ENCODE measurements at places on chromosomes 4 and X.

- no peak for DNase-seq
Measured at GRCh38 chr4:161936625-161937550, 226.9 kb downstream of the FSTL5 start.

DNA sequence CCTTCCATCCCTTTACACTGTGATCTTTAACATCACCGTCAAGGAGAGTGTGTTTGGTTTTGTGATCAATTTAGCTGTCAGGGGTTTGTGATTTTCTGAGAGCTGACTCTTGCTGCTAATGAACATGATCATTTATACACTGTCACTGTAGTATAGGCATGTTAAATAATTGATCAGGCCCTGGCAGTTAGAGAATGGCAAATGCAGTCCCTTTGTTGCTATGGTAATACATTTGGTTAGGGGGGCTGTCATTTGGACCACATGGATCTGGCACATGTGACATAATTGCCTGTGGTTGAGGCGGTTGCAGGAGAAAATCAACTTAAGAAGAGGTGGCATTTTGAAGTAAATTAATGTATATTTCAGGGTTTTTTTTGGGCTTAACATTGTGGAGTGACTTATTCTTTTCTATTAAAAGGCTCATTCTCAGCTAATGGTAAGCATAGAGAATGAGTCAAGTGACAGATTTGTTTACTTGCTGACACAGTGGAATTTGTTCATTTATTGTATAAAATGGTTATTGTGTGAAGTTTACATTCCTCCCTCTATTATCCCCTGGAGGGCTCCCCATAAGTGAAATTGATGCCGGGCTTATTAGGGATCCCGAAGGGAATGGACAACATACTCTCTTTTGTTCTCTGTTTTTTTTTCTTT, 114.0 kb downstream of the FHIP1A start:
- DNase-seq: no peak

GRCh38 chr4:107734120-107734519, 14.1 kb upstream of the PAPSS1 start:
- DNase-seq: no peak

- DNase-seq: no peak
Measured at GRCh38 chr4:176752191-176752749, 40.5 kb downstream of the VEGFC start.

- DNase-seq: no peak
Measured at GRCh38 chrX:40030205-40030604, 67.6 kb downstream of the BCOR start.

DNA sequence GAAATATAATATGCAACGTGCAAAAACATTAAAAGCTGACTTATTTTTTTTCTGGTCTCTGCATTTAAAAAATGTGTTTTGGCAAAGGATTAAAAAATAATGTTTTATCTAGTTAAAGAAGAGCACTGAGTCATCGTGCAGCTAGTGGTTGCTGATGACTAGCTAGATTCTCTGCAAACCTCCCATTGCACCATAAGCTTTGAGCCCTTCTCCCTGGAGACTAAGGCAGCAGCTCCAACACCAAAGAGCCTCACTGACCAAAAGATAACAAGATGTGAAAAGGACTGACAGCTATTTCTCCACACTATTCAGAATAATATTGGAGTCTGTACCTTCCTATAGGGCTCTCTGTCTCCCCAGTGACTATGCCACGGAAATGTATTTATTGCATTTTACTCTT, 424.3 kb downstream of the SLITRK2 start:
- DNase-seq: no peak

DNA sequence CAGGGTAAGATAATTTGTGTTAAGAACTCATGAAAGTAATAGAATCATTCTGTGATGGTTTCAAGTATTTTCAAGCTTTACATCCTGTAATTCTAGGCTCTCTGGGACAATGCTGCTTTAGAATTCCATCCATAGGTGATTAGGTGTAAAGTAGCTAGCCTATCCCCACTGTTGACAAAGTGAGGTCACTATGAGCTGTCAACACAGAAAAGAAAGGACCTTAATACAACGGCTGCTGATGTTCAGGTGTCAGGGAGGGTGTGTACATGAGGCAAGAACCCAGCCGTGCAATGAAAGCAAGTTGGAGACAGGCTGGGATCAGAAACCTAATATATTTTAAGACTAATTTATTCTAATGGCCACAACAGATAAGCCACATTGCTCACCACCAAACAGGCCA, 36.8 kb upstream of the SH3RF1 start:
- no peak for DNase-seq

DNA sequence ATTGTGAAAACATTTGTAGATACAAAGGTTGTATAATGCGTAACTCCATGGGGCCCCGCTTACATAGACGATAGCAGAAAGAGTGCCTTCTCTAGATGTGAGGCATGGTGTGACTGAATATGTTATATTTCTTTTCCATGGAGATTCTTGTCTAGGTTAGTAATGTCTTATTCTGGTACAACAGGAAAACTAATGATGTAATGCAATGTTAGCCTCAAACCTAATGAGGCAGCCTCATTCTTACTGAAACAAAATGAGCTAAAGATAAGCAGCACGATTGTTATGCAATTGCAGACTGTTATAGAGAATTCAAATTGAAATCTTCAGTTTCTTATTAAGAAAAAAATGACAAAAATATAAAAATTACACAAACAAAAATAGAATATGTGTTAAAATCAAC, 171.1 kb upstream of the ANKRD50 start:
- DNase-seq: no peak

- DNase-seq: no peak
Measured at GRCh38 chr4:186651181-186651603, 72.5 kb downstream of the FAT1 start.

- no peak for DNase-seq
Measured at GRCh38 chr4:173411106-173411693, 12.3 kb upstream of the SCRG1 start.

- no peak for DNase-seq
Measured at GRCh38 chrX:47030339-47030738, 47.9 kb upstream of the RGN start.

DNA sequence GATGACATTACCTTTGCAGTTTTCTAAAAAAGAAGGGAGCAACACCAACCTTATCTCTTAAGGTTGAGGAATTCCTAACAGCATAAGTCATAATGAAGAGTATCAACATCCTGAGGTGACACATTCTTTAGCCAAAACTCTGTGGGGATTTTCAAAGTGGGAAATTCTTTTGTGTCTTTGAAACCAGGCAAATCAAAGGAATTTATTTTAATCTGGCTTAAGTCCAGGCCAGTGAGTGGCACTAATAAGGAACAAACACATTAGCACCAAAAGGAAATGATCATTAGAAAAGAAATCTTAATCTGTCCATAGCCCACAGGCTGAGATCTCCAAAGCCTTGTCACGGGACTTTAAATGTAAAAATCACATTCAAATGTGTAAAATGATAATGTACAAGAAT, 110.1 kb downstream of the LARP7 start:
- no peak for DNase-seq

- no peak for DNase-seq
Measured at GRCh38 chr4:111494971-111495370, 650.3 kb upstream of the FAM241A start.

DNA sequence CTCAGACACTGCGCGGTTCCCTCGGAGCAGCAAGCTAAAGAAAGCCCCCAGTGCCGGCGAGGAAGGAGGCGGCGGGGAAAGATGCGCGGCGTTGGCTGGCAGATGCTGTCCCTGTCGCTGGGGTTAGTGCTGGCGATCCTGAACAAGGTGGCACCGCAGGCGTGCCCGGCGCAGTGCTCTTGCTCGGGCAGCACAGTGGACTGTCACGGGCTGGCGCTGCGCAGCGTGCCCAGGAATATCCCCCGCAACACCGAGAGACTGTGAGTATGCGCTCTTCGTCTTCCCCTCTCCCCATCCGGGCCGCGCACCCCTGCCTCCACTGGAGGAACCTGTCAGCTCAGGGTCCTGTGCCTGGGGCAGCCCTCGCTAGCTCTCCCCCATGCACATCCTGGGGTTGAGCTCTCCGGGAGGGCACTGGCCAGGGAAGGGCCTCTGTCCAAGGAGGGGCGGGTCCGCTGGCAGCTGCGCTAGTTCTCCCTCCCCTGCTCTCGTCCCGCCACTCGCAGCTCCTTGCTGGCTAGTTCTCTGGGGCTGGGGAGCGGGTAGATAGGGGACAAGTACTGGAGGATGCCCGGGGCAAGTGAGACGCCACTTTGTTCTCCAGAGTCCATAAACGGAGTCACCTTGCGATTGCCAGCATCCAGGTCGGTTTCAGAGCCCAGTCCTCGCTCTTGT, 2.2 kb downstream of the SLIT2 start:
- no peak for DNase-seq

GRCh38 chr4:2691952-2692435, 64.1 kb downstream of the TNIP2 start:
- no peak for DNase-seq

DNA sequence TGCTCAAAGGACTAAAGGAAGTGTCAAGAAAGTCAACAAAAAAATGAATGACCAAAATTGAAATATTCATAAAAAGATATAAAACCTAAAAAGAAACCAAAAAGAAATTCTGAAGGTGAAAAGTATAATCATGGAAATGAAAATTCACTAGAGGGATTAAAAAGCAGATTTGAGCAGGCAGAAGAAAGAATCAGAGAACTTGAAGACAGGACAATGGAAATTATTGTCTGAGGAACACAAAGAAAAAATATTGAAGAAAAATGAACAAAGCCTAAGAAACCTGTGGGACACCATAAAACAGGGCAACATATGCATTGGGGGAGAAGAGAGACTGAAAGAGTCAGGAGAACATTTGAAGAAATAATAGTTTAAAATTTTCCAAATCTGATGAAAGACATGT, 9.9 kb upstream of the SPON2 start:
- no peak for DNase-seq

- no peak for DNase-seq
Measured at GRCh38 chr4:87014284-87014782, 79.5 kb downstream of the AFF1 start.

GRCh38 chr4:185716141-185716551, 95.8 kb downstream of the SORBS2 start:
- no peak for DNase-seq

GRCh38 chr4:87461281-87461700, 38.9 kb downstream of the NUDT9 start:
- DNase-seq: no peak

DNA sequence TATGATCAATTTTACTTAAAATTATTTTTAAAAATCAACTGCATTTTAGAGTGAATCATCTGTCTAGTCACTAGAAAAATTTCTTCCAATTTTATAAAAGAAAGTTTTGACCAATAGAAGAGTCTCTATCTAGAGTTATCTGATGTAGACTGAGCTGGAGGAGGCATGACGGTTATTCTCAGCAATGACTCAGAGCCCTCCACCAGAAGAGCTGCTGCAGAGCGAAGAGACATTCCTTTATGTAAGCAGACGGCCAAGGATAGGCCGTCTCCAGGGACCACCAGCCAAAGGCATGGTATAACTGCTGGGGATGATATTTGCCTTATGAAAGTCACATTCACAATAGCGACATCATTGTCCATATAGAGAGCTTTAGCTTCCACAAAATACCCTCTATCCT, 23.0 kb downstream of the LDB2 start:
- no peak for DNase-seq

GRCh38 chr4:138961129-138961528, 54.5 kb upstream of the NOCT start:
- DNase-seq: no peak

- DNase-seq: no peak
Measured at GRCh38 chr4:71460371-71460770, 121.6 kb downstream of the SLC4A4 start.

GRCh38 chrX:20988118-20988517, 386.1 kb upstream of the CNKSR2 start:
- no peak for DNase-seq

DNA sequence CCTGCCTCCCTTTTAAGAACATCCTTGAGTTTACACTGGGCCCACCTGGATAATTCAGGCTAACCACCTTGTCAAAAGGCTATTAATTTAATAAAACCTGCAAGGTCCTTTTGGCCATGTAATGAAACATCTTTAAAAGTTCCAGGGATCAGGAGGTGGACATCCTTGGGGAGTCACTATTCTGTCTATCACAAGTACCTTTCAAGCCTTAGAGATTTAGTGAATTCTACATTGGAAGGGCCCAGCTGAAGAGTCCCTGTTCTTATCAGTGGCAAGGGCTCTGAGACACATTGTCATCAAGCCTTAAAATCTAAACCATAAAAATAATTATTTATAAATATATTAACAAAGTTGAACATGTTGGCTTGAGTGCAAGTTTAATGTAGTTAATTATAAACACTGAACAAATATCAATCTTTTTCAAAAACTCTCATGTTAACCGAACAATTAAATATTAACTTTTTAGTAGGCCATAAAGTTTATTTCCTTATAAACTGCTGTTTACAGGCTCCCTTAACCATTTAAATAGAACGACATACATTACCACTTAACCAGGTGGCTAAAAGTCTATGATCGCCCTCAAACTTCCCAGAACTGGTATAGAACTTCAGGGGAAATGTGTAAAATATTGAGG, 104.4 kb upstream of the CBR4 start:
- DNase-seq: no peak

GRCh38 chr4:47788126-47788525, 49.7 kb downstream of the CORIN start:
- no peak for DNase-seq

DNA sequence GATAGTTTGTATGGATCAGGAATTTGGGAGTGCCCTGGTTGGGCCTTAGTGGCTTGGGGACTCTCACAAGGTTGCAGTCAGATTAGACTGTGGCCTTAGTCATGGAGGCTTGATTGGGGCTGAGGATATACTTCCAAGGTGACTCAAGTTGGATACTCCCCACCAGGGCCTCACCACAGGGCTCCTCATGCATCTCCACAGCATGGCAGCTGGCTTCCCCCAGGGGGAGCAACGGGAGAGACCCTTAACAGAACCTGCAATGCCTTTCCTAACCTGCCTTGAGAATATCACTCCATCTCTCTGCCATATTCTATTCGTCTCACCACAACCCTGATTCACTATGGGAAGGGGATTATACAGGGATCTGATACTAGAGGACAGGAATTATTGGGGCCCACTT, 161.9 kb downstream of the RELL1 start:
- DNase-seq: no peak

DNA sequence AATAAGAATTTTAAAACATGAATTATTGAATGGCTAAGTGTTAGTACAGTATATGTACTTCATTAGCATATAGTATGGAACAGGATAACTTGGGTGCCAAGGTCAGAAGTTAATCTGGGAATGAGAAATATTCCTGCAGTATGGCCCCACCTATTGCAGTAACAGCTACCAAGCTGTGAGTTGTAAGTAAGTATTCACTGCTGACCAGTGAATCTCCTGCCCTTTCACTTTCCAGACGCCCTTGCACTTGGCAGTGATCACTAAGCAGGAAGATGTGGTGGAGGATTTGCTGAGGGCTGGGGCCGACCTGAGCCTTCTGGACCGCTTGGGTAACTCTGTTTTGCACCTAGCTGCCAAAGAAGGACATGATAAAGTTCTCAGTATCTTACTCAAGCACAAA, 105.1 kb downstream of the NFKB1 start:
- DNase-seq: no peak

- DNase-seq: no peak
Measured at GRCh38 chr4:13174001-13174400, 310.1 kb downstream of the RAB28 start.

DNA sequence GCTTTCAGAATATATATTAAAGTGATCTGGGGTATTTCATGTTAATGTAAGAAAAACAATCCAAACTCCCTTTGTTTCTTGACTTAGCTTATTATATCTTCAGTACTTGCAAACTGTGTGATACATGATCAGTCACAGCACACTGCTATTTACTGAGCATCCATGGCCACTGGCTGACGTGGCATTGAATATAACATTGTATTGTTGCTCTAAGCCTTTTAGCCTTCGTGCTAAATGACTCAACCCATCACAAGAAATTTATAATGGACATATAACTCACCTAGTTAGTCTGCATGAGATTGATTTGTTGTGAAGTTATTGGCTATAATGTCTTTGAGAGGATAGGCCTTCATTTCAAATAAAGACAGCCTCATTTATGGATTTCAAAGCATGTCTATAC, 642.6 kb downstream of the IL1RAPL1 start:
- DNase-seq: no peak
